ENCODE measurements at places on chromosomes 16 and 17. TPM values are rescaled to one million over a fixed set of nuclear protein-coding genes. Genes with fewer than 3 reads are reported as not detected.
A peak's percentile ranks its signal among the peaks of the same experiment; 100 is the strongest.

DNA sequence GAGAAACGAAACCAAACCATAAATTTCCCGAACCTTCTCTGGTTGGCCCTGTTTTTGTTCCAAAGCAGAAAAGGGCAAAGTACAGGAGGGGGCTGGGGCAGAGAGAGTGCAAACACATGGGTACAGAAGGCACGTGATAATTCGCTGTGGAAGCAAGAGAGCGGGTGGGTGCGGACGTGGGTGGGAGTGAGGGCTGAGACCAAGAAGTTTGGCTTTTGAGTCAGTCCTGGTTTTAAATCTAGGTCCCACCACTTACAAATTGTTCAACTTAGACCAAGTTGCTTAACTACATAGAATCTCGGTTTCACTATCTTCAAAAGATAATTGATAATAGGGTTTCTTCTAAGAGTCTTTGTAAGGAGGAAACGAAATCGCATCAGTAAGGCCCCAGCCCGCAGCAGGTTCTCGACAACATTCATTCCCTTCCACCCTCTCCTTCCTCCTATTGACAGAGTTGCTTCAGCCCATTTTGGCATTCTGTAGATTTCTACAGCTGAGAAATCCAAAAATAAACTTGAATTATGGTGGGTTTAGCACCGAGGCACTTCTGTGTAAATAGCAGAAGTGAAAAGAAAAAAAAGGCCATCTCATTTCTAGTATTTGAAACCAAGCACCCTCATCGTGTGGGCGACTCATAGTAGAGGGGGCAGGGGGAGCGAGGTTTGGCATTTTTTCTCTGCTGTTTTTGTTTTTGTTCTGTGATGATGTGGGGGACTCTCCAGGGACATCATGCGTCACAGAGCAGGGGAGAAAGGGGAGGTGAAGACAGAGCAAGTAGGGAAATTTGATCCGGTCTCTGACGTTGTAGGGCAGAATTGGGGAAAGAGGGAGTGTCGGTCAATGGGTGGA lies 33.6 kb upstream of the CCR7 start:
- no peak overlapping the region for H3K4me3 ChIP-seq
- peak overlapping the region; percentile 4 for H3K27ac ChIP-seq
- no peaks in the 10 kb centered on the region for H3K27me3 ChIP-seq
- H3K36me3 ChIP-seq, result no peaks in the 10 kb centered on the region
- peaks cover 12% of the 10 kb centered on the region for H3K4me1 ChIP-seq
- no peak for DNase-seq

DNA sequence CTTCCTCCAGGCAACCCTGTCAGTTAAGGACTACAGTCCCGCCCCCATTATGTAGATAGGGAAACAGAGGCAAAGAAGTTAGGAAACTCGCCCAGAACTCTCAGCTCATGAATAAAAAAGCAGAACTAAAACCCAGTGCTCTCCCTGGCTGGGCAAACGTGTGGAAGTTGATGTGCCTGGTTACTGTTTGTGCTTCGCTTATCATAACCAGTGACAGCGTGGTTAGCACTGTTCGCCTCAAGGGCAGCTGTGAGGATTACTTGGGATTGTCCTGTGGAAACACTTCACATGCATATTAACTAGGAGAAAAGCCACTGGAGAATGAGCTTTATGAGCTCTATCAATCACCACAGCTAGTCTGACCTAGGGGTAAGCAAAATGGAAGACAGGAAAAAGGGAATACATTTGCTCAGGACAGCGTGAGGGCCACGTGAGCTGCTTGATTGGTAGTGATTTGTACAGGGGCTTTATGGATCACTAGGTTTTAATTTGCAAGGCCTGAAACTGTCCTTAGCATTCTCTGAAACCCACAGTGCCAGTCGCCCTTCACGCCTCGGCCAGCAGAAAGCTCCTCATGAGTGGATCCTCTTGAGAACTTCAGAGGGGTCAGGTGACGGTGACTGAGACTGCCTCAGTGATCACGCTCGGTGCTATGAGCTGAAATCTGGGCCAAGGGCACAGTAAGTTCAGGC lies 19.9 kb downstream of the CYB5D2 start:
- DNase-seq, result no peak
- no peak overlapping the region for H3K4me3 ChIP-seq
- H3K36me3 ChIP-seq, result peaks cover 19% of the 10 kb centered on the region

DNA sequence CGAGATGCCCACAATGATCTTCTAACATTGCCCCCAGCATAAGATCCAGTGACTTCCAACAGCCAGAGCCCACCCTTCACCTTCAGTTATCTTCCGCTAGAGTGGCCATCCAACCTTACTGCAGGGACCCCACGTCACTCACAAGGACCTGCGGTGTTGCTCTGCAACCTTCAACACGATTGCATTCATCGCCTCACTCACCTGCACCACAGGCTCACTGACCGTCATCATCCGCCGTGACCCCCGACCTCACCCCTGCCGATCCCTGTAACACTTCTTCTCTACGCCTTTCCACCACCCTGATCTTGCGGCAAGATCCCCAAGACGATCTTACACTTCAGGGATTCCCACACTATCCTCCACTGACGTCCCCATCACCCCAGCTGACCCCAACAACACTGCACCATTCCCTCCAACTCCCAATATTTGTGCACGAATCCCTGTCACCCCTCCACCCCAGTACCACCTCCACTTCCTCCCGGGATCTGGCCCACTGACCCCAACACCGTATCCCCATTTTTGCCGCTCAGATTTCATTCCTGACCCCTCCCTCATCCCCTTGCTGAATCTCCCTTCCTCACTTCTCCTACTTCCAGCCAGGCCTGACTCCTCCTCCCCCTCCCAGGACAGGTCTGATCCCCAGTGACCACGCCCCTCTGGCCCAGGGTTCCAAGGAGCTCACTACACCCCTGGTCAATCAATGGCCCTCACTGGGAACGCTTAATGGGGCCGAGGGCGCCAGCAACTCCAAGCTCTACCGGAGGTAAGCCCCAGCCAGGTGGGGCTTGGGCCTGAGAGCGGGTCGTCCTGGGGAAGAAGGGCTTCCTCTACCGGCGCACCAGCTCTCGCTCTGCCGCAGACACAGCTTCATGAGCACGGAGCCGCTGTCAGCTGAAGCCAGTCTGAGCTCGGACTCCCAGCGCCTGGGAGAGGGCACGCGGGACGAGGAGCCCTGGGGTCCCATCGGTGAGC lies 7.6 kb downstream of the RUNDC3A start:
- no peak overlapping the region for H3K27ac ChIP-seq
- DNase-seq, result no peak
- peaks cover 14% of the 10 kb centered on the region for H3K4me1 ChIP-seq
- no peak overlapping the region for H3K4me3 ChIP-seq
- peaks cover 21% of the 10 kb centered on the region for H3K36me3 ChIP-seq

- no peak for DNase-seq
- no peaks in the 10 kb centered on the region for H3K27me3 ChIP-seq
- H3K4me1 ChIP-seq, result no peaks in the 10 kb centered on the region
- no peak overlapping the region for H3K27ac ChIP-seq
- H3K4me3 ChIP-seq, result no peak overlapping the region
- no peaks in the 10 kb centered on the region for H3K36me3 ChIP-seq
Measured at GRCh38 chr16:52408191-52408845, 138.6 kb downstream of the TOX3 start.

DNA sequence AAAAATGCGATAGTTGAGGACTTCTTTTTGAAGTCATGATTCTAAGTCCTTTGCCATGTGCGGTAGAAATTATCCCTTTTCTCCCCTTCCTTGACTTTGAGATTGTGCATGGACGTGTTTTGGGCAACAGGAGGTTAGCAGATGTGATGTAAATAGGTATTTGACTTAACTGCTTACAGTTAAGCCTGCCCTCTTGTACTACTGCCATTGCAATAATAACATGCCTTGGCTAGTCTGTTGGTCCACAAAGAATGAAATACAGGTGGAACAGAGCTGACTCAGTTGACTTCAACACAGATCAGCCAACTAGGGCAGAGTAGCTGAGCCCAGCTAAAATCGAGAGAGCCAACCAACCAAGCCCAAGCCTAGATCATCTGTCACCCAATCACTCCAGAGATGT lies 125.5 kb downstream of the BRIP1 start:
- H3K27me3 ChIP-seq, result no peaks in the 10 kb centered on the region
- no peak overlapping the region for H3K27ac ChIP-seq
- no peak for DNase-seq
- H3K4me3 ChIP-seq, result no peak overlapping the region
- no peaks in the 10 kb centered on the region for H3K4me1 ChIP-seq

DNA sequence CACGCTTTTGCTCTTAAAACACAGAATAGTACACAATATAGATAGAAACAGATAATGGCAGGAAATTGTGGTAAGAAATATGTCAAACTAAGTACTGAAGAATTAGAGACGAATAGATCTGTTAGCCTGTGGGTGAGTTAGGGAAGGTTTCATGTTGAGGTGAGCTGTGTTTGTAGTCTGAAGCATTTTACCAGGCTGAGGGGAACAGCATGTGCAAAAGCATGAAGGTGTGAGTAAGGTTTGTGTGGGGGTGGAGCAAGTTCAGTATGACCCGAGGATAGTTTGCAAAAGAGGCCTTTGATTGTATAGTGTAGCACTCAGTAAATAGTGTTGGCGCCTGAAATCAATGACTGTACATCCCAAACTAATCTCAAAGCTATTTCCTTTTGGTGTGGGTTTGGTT lies 13.8 kb downstream of the IGSF6 start:
- H3K36me3 ChIP-seq, result no peaks in the 10 kb centered on the region
- no peaks in the 10 kb centered on the region for H3K27me3 ChIP-seq
- no peak for DNase-seq
- no peaks in the 10 kb centered on the region for H3K4me1 ChIP-seq

DNA sequence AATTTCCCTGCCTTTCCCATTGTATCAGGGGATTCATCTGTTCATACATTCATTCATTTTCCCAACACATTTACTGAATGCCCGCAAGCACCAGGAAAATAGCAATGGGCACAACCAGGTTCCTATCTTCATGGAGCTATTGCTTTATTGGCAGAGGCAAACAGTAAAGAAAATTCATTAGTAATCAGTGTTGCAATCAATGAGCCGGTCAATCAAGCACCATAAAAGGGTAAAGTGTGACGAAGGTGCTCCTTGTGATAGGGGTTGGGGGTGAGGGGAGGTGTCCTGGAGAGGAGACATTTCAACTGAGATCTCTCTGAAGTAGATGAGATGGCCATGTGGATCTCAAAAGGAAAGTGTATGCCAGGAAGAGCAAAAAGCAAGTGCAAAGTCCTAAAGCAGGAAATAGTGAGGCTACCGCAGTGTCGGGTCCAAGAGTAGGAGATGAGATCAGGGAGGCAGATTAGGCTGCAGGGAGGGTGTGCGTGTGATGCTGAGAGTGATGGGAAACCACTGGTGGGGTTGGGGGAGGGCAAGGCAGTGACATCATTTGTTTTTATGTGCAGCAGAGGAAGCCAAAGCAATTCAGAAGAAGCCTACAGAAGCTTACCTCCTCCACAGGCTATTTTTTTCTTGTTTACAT lies 28.4 kb downstream of the CDH13 start:
- no peaks in the 10 kb centered on the region for H3K27me3 ChIP-seq
- H3K36me3 ChIP-seq, result no peaks in the 10 kb centered on the region
- no peak overlapping the region for H3K4me3 ChIP-seq
- H3K4me1 ChIP-seq, result peaks cover 11% of the 10 kb centered on the region

DNA sequence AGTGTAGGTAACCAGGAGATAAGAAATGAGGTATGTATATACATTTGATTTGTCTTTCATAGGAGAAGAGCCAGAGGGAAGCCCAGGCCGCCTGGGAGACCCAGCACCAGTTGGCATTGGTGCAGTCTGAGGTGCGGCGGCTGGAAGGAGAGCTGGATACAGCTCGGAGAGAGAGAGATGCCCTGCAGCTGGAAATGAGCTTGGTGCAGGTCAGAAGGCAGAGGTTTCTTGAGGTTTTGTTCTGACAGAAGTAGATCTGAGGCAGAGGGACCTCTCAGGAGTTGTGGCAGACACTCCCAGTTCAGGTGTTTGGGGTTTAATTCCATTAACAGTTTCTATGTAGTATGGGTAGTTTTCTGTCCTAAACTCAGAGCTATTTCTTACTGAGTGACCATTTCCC lies 8.0 kb downstream of the CNTROB start:
- DNase-seq, result no peak
- no peak overlapping the region for H3K4me3 ChIP-seq
- H3K27me3 ChIP-seq, result no peaks in the 10 kb centered on the region
- peaks cover 37% of the 10 kb centered on the region for H3K36me3 ChIP-seq

- H3K27ac ChIP-seq, result no peak overlapping the region
- no peaks in the 10 kb centered on the region for H3K27me3 ChIP-seq
- no peaks in the 10 kb centered on the region for H3K4me1 ChIP-seq
- H3K4me3 ChIP-seq, result no peak overlapping the region
Measured at GRCh38 chr16:56477096-56477878, 25.9 kb downstream of the OGFOD1 start.

- H3K27me3 ChIP-seq, result peaks cover 17% of the 10 kb centered on the region
- no peak overlapping the region for H3K27ac ChIP-seq
- no peak overlapping the region for H3K4me3 ChIP-seq
Measured at GRCh38 chr17:38602956-38603785, 2.6 kb downstream of the SRCIN1 start.

DNA sequence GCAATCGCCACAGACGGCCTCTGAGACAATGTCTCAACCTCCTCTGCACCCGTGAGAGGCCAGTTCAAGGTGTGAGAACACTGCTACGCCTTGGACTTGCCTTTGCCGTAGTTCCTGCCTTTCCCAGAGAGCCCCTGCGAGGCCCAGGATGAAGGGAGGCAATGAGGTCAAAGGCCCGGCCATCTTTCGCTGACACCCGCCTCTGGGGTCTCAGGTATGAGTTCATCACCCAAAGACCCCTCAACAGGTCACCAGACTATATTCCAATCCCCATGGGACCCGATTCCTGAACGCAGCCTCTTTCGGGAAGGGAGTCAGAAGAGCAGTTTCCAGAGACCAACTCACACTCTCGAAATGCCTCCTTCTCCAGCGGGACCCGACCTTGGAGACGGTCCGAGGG lies 573.5 kb downstream of the KCNJ18 start:
- H3K27me3 ChIP-seq, result no peaks in the 10 kb centered on the region
- no peaks in the 10 kb centered on the region for H3K4me1 ChIP-seq
- H3K4me3 ChIP-seq, result no peak overlapping the region
- no peaks in the 10 kb centered on the region for H3K36me3 ChIP-seq

DNA sequence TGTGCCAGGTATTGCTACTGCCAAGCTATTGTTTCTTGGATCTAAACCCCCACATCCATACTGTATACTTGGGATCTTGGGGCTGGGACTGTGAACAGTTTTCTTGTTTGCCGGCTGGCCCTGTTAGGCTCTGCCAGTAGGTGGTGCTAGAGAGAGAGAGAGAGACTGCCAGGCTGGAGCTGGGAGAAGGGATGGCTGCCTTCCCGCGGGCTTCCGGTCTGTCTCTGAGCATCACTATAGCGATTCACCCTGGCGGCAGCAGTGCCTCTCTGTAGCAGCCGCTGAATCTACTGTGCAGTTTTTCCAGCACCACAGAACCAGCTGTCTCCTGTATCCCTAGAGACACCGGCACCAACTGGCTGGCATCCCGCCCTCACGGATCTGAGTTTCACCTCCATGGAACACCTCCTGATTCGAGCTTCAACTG lies 201.2 kb downstream of the UTP18 start:
- H3K36me3 ChIP-seq, result no peaks in the 10 kb centered on the region
- no peaks in the 10 kb centered on the region for H3K27me3 ChIP-seq
- no peak overlapping the region for H3K27ac ChIP-seq

Gene MMP28
- 55.7 TPM for total RNA-seq

Gene KRT31
- total RNA-seq, result not detected

Gene KRT25
- not detected for total RNA-seq

Gene TMEM238L
- total RNA-seq, result not detected

Gene KCNJ16
- total RNA-seq, result 0.28 TPM

Gene SNX20
- total RNA-seq, result 1.9 TPM

Gene USP36
- 18.5 TPM for total RNA-seq

Gene ZP2
- not detected for total RNA-seq

Measured in sigmoid colon (tissue), 7 donors.